ENCODE measurements at places on chromosomes 11 and 22.

DNA sequence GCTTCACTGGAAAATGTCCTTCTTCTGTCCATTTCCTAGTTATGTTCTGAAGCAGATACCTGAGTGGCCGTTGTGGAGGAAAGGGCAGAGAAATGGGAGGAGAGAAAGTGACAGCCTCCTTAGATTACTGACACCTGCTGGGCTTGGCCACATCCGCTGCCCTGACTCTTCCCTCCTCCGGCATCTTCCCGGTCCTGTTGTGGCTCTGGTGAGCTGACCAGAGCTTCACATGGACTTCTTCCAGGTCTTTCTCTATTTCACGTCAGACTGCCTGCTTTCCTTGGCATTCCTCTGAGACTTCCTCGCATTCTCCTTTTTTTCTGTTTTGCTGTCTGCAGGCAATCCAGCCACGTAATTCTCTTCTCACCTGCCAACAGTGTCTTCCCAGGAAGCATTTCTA, 138.7 kb upstream of the E2F8 start:
- DNase-seq, result no peak

GRCh38 chr11:61139387-61139786, 21.8 kb downstream of the VPS37C start:
- DNase-seq, result no peak

DNA sequence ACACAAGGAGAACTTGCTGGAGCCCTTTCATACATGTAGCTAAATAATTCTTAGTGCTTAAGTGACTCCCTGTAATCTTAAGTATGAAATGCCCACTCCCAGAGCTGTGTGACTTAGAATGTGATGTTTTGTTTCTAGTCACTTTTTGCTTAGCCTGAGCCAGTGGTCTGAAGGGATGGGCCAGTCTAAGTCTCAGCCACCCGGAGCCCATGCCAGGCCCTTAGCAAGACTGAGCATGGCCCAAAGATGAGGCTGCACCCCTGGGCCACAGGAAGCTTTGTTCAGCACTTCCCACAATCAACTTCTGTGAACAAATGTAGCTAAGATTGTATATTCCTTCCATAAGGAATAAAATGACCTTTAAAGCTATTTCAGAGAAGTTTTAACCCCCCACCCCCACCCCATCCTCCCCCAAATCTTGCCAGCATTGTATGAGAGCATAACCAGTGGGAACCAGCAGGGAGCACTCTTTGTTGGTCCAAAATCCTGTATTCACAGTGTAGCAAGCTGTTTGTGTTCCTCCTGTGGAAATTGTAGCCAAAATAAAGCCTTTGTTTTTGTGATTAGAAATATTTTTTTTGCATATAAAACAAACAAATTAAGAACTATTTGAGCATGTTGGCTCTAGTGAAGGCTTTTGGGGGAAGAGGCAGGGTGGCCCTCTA, 73.8 kb upstream of the GAL start:
- no peak for DNase-seq

- no peak for DNase-seq
These were observed 14.1 kb upstream of the RAC2 start for GRCh38 chr22:37258005-37258752.

Measured in HTR-8/SVneo (cell line).